Stimulated activated CD4-positive, alpha-beta T cell treated with anti-CD3 and anti-CD28 coated beads, Interleukin-1b, Interleukin-23, amount 100 ng/mL, for 24 hours (primary cell): ENCODE measurements at places on chromosomes 3 and 15.

DNA sequence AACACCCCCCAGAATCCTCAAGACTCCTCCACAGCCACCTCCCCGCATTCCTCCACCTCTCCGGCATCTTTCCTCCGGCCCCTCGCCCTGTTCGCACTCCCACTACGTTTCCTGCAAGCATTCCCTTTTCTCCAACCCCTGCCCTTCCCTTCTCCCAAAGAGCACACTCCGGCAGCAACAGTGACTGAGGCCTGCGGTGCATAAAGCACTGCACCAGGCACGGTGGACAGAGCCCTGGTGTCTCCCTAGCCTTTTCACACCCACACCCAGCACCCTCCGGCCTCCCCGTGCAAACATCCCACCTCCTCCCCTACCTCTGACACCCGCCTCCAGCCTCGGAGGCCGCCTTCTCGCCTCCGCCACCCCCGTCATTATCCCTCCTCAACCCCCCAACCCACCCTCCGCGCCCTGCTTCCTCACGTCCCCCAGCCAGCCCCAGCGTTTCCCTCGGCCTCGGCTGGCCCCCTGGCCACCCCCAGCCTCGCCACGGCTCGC lies 577 bp downstream of the ZNF148 start:
- DNase-seq: peak; percentile 11

DNA sequence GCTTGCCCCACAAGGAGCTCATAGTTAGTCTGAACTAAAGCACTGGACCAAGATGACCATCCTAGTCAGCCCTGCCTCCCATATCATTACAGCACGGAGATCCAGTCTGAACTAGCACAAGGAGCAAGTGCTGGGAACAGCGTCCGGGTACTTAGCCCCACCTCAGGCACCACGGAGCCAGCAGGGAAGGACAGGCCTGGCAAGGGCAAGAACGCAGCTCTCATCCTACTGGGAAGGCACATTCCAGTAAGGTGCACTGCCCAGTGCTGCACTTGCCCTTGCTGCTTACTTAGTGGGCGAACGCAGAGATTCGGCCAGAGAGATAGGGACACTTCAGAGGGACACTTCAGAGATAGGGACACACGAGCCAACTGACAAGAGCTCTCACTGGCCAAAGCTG lies 27.6 kb downstream of the SEC61A1 start:
- no peak for DNase-seq

- no peak for DNase-seq
Observed at GRCh38 chr15:29784413-29784812, 37.9 kb downstream of the TJP1 start.

DNA sequence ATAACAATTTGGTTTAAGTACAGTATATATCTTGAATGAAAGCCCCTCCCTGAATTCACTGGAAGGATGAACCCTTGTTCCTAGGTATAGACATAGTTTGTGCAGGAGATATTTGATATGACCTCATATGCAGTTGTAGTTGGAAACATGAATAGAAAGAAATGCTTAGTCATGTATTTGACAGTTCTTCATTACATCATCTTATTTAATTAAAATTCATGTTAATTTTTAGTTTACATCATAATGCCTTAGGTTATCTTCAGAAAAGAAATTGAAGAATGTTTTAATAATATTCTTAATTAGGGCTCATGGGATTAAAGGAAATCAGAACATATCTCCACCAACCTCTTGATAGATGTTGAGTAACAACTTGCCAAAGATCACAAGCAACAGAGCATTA lies 19.2 kb downstream of the SLC2A2 start:
- no peak for DNase-seq

DNA sequence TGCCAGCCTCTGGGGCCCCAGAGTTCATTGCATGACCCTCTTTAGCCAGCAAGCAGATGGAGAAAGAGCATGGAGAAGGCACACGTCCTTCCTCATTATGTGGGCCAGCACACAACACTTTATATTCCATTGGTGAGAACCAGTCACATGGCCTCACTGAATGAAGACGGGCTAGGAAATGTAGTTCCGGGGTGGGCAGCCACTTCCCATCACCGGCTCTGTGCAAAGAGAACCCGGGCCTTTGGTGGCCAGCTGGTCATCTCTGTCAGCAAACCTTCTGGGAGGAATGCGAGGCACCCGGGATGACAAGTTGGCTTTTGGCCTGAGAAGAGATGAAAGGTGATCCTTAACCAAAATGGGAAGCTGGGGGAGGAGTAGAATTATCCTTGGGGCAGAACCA lies 90.2 kb upstream of the VGLL4 start:
- no peak for DNase-seq

GRCh38 chr15:96334705-96335410 lies 4.4 kb downstream of the NR2F2 start:
- DNase-seq: no peak

GRCh38 chr15:74788042-74788682 lies 6.3 kb downstream of the CSK start:
- no peak for DNase-seq

GRCh38 chr15:52677593-52678467 lies 1.4 kb downstream of the ATOSA start:
- DNase-seq: peak; percentile 32

DNA sequence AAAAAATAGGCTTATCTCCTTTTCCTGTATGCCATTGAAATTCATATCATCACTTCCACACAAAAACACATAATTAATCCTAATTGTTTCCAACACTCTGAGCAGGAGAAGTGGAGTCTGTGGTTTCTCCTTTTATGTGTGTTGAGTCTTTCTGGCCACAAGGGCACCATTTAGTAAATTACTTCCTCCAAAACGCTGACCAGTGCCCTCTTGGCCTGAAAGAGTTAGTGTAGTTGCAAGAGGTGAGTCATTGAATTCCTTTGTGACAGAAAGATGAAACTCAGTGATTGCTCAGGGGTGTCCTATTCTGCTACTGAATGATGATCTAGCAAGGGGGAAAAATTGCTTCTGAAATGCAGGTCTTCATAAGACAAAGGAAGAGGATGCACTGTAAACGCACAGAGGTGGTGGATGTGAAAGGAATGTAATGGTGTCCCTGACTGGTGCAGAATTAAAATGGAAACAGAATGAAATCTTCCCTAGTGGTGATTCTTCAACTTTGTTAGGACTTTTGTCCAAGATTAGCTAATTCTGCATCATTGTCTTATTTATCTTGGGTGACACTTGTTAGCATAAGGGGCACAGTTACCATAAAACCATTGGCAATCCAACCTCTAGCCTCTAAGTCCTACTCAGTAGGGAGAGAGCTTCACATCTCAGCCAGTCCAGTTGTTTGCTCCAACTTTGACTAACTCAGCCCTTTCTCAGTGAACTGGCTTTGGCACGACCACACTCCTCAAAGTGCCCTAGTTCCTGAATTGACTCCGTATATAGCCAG lies 208.4 kb upstream of the NANOGP8 start:
- no peak for DNase-seq

DNA sequence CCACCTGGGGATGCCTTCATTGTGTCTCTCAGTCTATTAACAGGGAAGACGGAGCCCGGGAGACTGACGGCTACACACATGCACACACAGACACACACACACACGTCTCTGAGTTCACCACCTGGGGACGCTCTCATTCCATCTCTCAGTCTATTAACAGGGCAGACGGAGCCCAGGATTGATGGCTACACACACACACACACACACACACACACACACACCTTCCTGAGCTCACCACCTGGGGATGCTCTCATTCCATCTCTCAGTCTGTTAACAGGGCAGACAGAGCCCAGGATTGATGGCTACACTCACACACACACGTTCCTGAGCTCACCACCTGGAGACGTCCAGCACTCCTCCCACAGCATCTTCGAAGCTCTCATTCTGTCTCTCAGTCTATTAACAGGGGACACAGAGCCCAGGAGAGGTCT lies 143.9 kb downstream of the OR4M2 start:
- DNase-seq: no peak

DNA sequence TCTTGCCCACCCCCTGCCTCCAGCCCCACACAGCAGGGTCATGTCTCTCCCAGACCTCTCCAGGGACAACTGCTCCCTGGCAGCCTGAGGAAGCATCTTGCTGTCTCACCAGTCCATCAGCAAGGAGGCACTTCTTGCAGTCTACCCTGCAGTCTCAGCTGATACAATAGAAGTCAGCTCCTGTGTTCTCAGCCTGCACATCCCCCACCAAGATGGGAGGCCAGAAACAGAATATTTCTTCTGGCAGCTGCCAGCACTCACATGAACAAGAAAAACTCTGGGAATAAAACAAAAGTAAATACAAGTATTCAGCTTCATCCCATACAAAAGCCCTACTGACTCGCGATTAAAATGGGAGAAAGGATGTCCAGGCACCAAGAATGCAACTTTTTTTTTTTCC lies 457.4 kb upstream of the PROK2 start:
- DNase-seq: no peak

DNA sequence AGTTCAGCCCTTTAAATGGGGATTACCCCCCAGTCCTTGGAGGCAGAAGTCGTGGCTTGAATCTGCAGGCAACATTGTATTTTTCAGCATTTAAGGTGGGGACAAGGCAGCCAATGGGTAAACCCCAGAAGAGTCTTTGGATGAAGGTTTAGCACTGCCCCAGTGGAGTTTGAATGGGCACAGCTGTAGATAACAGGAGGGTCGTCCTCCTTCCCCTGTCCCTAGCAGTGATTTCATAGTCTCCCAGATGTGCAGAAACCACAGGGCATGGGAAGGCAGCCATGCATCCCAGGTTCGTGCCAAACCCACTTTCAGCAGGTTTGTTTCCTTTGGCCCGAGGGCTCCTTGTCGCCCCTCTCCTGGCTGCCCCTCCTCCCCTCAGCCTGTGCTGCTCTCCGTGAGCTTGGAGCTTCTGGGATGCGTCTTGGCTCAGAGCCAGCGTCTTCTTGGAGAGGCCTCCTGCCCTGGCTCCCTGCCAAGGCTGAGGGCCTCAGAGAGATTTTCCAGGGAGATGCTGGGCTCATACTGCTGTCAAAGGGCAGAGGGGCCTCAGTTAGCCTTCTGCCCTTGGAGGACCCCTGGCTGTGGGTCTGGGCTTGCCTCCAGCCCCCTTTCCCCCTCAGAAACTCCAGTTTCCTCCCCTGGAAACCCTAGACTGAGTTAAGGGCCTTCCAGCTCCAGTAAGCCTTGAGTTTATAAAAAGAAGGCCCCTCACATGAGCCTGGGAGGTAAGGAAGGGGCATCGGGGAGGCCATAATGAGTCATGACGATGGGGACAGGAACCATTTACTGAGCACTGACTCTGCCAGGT lies 48.9 kb upstream of the POLG start:
- no peak for DNase-seq

GRCh38 chr3:173747427-173747826 lies 349.9 kb downstream of the NLGN1 start:
- no peak for DNase-seq

DNA sequence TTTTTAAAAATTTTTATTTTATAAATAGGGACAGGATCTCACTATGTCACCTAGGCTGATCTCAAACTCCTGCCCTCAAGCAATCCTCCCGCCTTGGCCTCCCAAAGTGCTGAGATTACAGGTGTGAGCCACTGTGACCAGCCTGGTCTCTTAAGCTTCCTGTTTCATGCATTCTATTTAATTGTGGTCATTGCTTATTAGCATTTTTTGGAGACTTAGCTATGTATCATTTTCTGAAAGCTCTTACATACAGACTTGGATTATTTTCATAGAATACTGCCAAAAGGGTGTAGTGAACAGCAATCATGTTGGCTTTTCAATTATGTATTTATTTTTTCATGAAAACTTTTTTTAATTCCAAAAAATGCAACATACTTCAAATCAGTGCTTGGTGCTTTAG lies 51.5 kb upstream of the DCUN1D1 start:
- DNase-seq: no peak

- DNase-seq: no peak
Observed at GRCh38 chr3:58324391-58325390, 8.0 kb upstream of the PXK start.

GRCh38 chr3:58048301-58048700 lies 40.1 kb downstream of the FLNB start:
- DNase-seq: no peak

DNA sequence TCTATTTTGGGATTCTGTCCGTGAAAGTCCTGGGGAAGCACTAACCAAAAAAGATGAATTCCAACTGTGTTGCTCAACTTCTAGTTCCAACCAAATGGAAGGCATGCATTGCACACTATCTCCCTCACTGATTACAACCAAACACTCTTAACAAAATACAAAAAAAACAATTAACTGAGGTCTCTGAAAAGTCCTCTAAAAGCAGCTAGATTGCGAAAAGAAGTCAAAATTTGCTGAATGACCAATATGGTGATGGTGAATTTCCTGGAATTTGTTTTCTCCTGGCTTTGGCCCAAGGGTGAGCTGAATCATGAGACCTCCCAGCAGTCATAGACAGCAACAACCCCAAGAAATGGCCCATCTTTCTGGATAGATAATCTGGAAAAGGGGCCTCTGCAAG lies 28.3 kb downstream of the CYP19A1 start:
- DNase-seq: no peak

GRCh38 chr3:30658328-30659052 lies 52.1 kb downstream of the TGFBR2 start:
- DNase-seq: no peak

DNA sequence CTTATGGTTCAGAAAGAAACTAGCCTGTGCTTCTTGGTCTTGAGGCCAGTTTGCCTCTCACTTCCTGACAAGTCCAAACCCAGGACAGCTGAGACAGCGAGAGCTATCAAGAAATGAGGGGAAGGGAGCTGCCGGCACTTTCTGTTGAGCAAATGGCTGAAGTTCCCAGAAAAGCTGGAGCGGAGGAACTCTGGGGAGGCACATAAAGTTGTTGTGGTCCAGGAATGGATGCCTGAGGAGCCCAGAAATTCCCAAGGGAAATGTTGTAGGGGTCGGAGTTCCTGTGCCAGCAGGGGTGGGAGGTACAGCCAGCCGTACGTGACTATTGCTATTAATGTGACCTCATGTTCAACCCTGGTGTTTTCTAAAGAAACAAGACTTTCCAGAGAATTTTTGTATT lies 98.8 kb upstream of the TNFAIP8L3 start:
- DNase-seq: no peak

DNA sequence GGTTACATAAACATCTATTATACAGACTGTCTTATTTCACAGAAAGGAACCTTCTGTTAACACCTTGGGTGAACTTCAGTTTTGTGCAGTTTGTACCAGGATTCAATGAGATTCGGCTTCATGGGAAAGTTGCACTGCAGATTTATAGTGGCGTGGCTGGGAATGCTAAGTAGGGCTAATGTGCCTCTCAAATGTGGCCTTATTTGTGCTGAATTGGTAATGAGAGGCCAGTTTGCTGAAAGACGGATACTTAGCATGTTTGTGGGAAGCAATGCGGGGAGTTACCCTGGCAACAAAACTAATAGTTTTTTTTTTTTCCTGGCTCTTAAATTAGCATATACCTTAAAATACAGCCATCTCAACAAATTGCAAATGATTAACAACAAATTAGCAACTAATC lies 28.6 kb upstream of the CEMIP start:
- DNase-seq: no peak
